Panc1 (cell line): ENCODE measurements at places on chromosomes 1 and 21. TPM values are rescaled to one million over a fixed set of nuclear protein-coding genes. Genes with fewer than 3 reads are reported as not detected.

Gene RUNX3
- 0.10 TPM for total RNA-seq

Gene MAP10
- total RNA-seq: 1.5 TPM

Gene IGSF5
- total RNA-seq: not detected

Gene SLC41A1
- total RNA-seq: 33.3 TPM

Gene CFAP126
- total RNA-seq: not detected

Gene RNF207
- total RNA-seq: 115 TPM
